ENCODE measurements at places on chromosomes 1 and 21.

- DNase-seq: no peak
These were observed 792.8 kb downstream of the USP25 start for GRCh38 chr21:16522548-16522947.

GRCh38 chr1:111618081-111618480 is 1.5 kb upstream of the RAP1A start:
- DNase-seq: no peak

DNA sequence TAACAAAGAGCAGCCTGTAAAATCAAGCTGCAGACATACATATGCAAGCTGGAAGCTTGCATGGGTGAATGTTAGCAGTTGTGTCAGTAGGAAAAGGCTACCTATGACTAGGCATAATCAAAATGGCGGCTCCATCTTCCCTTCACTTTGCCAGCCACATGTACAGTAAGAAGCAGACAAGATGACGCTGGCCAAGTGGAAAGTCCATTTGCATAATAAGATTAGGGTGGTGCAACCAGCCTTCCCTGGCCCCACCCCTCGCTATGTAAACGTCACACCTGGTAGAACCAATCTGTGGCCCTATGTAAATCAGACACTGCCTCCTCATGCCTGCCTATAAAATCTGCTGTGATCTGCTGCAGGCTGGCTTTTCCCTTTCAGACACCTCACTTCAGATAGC is 171.9 kb upstream of the USP25 start:
- no peak for DNase-seq

- no peak for DNase-seq
These were observed 2.8 kb upstream of the SEC22B start for GRCh38 chr1:120178799-120179756.

GRCh38 chr1:233625510-233625981 is 11.6 kb downstream of the KCNK1 start:
- DNase-seq: no peak

GRCh38 chr1:201014816-201015200 is 8.7 kb downstream of the KIF21B start:
- DNase-seq: no peak

- no peak for DNase-seq
These were observed 845.5 kb upstream of the ADGRL4 start for GRCh38 chr1:79852004-79852403.

DNA sequence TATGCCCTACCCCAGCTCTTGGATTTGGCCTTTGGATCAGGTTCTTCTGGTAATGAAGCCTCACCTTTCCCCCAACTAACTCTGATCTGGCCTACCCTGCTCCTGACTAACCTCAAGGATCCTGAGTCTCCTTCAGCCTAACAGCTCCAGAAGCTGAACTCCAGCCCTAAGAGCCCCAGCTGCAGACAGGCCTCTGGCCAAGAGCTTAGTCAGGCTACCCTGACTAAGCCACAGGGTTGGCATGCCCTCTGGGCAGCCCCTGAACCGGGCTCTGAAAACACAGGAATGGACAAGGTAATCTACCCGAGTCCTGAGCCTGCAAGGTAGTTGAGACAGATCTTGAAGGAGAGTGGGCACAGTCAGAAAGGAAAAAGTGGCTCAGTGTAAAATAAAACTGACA is 29.4 kb downstream of the COA7 start:
- no peak for DNase-seq

- DNase-seq: no peak
These were observed 1.6 kb downstream of the CPT2 start for GRCh38 chr1:53198241-53198651.

All from stimulated activated CD4-positive, alpha-beta T cell treated with anti-CD3 and anti-CD28 coated beads, Interleukin-12 subunit alpha, Interleukin-12 subunit beta, amount 100 ng/mL, for 24 hours (primary cell).